Effector memory CD4-positive, alpha-beta T cell (primary cell): ENCODE measurements at places on chromosomes 12 and 14.

GRCh38 chr14:39107591-39107996 is 4.6 kb upstream of the SEC23A start:
- H3K27me3 ChIP-seq, result no peaks in the 10 kb centered on the region
- no peaks in the 10 kb centered on the region for H3K36me3 ChIP-seq
- DNase-seq, result no peak
- H3K4me3 ChIP-seq, result no peak overlapping the region

GRCh38 chr14:104776961-104777807 is 18.4 kb downstream of the AKT1 start:
- H3K27me3 ChIP-seq, result no peaks in the 10 kb centered on the region
- no peaks in the 10 kb centered on the region for H3K4me1 ChIP-seq
- no peak overlapping the region for H3K27ac ChIP-seq
- peaks cover 24% of the 10 kb centered on the region for H3K36me3 ChIP-seq
- no peak for DNase-seq

- DNase-seq, result no peak
- H3K4me1 ChIP-seq, result no peaks in the 10 kb centered on the region
Observed at GRCh38 chr14:65513671-65514070, 101.1 kb downstream of the FUT8 start.

DNA sequence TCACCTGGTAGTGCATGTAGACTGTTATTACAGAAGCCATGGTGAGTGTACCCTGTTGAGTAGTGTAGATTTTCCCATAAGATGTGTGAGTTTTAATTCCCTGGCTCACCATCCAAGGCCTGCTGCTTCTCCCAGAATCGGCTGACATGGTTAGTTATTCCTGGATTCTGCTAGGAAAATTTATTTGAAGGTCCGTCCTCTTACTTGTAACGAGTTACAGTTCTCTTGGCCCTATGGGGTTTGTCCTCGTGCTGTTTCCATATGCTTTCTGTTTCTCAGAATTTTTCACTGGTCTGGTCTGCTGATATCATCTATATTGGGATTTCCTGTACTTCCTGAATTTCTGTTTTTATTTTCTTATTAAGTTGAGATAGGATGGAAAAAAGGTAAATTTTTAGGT is 423.3 kb upstream of the RGS6 start:
- no peak overlapping the region for H3K4me3 ChIP-seq
- no peaks in the 10 kb centered on the region for H3K36me3 ChIP-seq
- H3K27me3 ChIP-seq, result no peaks in the 10 kb centered on the region
- no peak for DNase-seq
- H3K27ac ChIP-seq, result no peak overlapping the region

- H3K4me1 ChIP-seq, result no peaks in the 10 kb centered on the region
- no peaks in the 10 kb centered on the region for H3K27me3 ChIP-seq
- no peak for DNase-seq
- no peak overlapping the region for H3K4me3 ChIP-seq
Observed at GRCh38 chr12:85564786-85565185, 271.4 kb downstream of the RASSF9 start.

GRCh38 chr12:94434171-94434570 is 25.5 kb downstream of the CEP83 start:
- H3K27me3 ChIP-seq, result no peaks in the 10 kb centered on the region
- no peaks in the 10 kb centered on the region for H3K36me3 ChIP-seq
- DNase-seq, result no peak

GRCh38 chr12:81465876-81466275 is 293.3 kb downstream of the PPFIA2 start:
- DNase-seq, result no peak
- no peak overlapping the region for H3K27ac ChIP-seq
- no peaks in the 10 kb centered on the region for H3K36me3 ChIP-seq
- no peaks in the 10 kb centered on the region for H3K4me1 ChIP-seq
- H3K27me3 ChIP-seq, result no peaks in the 10 kb centered on the region

DNA sequence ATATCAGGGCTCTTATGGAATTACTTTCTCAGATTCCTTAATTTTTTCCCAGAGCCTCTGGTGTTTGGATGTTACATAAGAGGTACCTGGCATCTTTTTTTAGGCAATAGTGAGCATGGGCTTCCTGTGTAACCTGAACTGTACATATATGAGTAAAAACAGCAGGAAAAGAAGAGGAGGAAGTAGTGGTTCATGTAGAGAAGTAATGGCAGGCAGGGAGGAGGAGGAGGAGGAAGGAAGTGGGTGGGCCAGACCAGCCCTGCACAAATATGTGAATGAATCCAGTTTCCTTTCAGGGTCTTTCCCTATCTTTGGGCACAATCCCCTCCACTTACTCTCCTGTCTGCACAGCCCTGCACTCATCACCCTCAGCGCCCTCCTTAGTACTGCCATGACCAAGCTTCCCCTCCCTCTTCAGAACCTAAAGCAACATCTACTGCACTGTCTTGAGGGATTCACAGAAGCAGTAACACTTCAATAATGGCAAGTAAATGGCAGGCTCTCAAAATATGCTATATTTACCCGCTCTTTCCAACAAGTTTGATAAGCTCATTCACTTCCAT is 40.9 kb upstream of the GSG1 start:
- H3K36me3 ChIP-seq, result no peaks in the 10 kb centered on the region
- H3K4me1 ChIP-seq, result peaks cover 12% of the 10 kb centered on the region
- no peak for DNase-seq
- no peak overlapping the region for H3K27ac ChIP-seq
- H3K27me3 ChIP-seq, result no peaks in the 10 kb centered on the region

GRCh38 chr12:124347805-124348658 is 53.1 kb downstream of the RFLNA start:
- H3K4me1 ChIP-seq, result no peaks in the 10 kb centered on the region
- no peaks in the 10 kb centered on the region for H3K27me3 ChIP-seq
- DNase-seq, result no peak
- H3K36me3 ChIP-seq, result peaks cover 89% of the 10 kb centered on the region

DNA sequence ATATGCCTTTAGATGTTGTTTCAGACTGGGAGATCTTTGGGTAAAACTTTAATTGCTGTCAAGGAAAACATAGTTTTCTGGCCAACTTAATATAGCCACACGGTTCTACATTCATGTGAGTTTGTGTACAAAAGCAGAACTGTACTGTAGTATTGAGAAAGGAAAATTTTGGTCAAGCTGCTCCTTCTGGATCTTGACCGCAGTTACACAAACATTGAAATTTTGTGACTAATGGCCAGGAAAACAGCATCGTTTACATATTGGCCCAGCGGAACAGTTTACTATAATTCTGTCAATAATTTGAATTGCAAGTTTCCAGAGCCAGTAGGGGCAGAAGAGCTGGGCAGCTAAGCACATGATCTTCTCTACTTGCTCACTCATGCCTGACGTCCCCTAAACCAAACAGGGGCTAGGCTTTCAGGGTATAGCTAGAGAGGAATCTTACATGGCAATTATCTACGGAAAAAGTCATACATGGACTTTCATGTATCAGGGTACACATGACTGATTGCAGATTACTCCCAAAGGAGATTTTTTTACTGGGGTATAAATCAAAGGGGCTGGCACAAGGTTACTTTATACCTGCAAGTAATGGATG is 11.4 kb upstream of the ART4 start:
- no peaks in the 10 kb centered on the region for H3K4me1 ChIP-seq
- H3K36me3 ChIP-seq, result no peaks in the 10 kb centered on the region
- DNase-seq, result no peak
- no peak overlapping the region for H3K27ac ChIP-seq
- no peak overlapping the region for H3K4me3 ChIP-seq

- H3K36me3 ChIP-seq, result no peaks in the 10 kb centered on the region
- H3K4me1 ChIP-seq, result peaks cover 17% of the 10 kb centered on the region
- DNase-seq, result no peak
- H3K27ac ChIP-seq, result no peak overlapping the region
Observed at GRCh38 chr14:92619671-92620456, 106.3 kb downstream of the RIN3 start.

GRCh38 chr12:46351886-46352650 is 20.5 kb downstream of the SLC38A2 start:
- H3K4me3 ChIP-seq, result no peak overlapping the region
- no peak overlapping the region for H3K27ac ChIP-seq
- no peak for DNase-seq
- H3K36me3 ChIP-seq, result no peaks in the 10 kb centered on the region

DNA sequence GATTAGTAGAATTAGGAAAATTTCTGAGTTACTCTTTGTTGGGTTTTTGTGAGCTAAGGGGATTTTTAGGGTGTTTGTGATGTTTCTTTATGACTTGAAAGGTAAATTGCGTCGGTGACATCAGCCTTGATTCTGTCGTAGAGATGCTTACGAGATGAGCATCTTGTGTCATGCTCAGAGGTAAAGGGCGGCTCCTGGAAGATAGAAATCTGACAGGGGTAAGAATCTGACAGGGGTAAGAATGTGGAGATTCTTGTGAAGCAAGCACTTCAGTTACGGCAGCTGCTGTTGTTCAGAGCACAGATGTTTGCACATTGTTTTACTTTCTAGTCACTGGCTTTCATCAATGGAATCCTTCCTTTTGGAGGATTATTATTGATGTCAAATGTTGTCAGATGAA is 22.5 kb downstream of the EML1 start:
- DNase-seq, result no peak
- H3K27ac ChIP-seq, result no peak overlapping the region
- no peak overlapping the region for H3K4me3 ChIP-seq
- H3K27me3 ChIP-seq, result no peaks in the 10 kb centered on the region
- H3K4me1 ChIP-seq, result no peaks in the 10 kb centered on the region
- H3K36me3 ChIP-seq, result no peaks in the 10 kb centered on the region

GRCh38 chr12:108247130-108247529 is 92.0 kb downstream of the CMKLR1 start:
- no peak overlapping the region for H3K4me3 ChIP-seq
- no peak overlapping the region for H3K27ac ChIP-seq
- H3K4me1 ChIP-seq, result no peaks in the 10 kb centered on the region
- no peaks in the 10 kb centered on the region for H3K36me3 ChIP-seq
- no peaks in the 10 kb centered on the region for H3K27me3 ChIP-seq
- DNase-seq, result no peak

DNA sequence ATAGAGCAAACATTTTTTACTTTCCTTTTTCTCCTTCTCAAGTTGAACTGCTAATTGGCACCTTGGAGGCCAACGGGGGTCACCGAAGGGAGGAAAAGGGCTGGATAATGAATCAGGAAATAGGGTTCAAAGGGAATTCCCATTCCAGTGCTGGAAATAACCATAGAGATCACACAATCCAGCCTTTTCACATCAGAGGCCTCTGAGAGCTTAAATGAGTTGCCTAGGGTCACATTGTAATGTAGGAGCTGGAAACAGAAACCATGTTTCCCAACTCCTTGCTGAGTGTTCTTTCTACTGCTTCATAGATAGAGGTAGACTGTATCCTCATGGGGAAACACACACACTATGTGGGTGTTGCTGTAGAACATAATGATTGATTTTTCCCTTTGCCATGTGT is 60.6 kb upstream of the DDHD1 start:
- H3K27me3 ChIP-seq, result no peaks in the 10 kb centered on the region
- H3K4me1 ChIP-seq, result peaks cover 5% of the 10 kb centered on the region
- no peak overlapping the region for H3K4me3 ChIP-seq
- H3K36me3 ChIP-seq, result no peaks in the 10 kb centered on the region

- H3K4me1 ChIP-seq, result peaks cover 9% of the 10 kb centered on the region
- no peaks in the 10 kb centered on the region for H3K36me3 ChIP-seq
- H3K27me3 ChIP-seq, result no peaks in the 10 kb centered on the region
- no peak for DNase-seq
Observed at GRCh38 chr12:68206446-68206845, 19.2 kb downstream of the IL26 start.

DNA sequence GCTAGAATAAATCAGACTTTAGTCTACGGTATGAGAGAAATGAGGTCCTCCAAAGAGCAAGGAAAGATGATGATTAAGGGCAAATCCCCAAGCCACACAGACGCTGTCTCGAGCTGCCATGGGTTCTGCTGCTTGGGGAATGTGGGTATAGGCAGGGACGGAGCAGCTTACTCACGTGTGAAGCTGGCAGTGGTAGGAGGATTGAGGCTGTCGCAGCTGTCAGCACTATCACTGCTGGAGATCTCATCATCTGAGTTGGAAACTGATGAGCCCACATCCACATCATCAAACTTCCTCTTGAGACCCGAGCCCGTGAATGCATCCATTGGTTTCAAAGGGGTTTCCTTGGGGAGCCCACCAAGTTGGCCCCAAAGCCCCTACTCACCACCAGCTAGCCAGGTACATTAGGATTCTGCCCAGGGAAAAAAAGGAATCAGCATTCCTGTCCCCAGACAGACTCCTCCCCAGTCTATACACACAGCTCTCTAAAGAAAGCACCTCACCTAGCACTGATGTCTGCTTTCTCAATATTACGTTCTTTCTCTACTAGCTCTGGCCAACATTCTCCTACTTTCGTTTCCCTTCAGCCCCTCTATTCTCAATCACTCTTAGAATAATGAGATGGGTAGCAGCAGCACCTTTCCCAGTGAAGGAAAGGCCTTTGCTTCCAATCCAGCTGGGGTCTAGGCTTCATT is 7.0 kb downstream of the CSRNP2 start:
- H3K27ac ChIP-seq, result no peak overlapping the region
- no peaks in the 10 kb centered on the region for H3K27me3 ChIP-seq

- no peaks in the 10 kb centered on the region for H3K27me3 ChIP-seq
- H3K4me1 ChIP-seq, result peaks cover 8% of the 10 kb centered on the region
- no peak overlapping the region for H3K4me3 ChIP-seq
- H3K36me3 ChIP-seq, result no peaks in the 10 kb centered on the region
- no peak for DNase-seq
Observed at GRCh38 chr14:34050606-34051005, 99.7 kb upstream of the EGLN3 start.

GRCh38 chr14:20848316-20848954 is 42.8 kb upstream of the RNASE3 start:
- no peak for DNase-seq
- H3K27me3 ChIP-seq, result no peaks in the 10 kb centered on the region
- no peaks in the 10 kb centered on the region for H3K36me3 ChIP-seq
- H3K27ac ChIP-seq, result no peak overlapping the region
- H3K4me1 ChIP-seq, result no peaks in the 10 kb centered on the region

DNA sequence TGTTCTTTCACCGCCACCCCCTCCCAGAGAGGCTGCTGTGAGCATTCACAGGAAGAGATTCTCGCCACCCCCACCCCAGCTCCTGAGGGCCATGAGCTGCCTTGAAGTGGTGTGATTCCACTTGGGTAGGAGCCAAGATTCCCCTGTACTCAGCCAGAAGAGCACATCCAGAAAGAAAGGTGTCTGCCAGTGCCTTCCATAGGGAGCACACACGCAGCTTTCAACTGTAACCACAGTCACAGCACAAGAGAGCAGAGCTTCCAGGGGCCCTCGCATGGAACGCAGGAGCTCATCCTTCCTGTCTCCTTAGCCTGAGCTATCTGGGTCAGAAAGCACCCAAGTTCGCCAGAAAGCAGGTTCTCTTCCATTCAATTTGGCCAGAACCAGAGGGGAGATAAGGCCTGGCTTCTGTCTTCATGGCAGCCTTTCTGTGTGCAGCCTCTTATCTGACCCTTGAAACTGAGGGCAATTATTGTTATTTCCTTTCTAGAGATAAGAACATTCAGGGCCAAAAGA is 66.6 kb upstream of the SCN8A start:
- no peaks in the 10 kb centered on the region for H3K36me3 ChIP-seq
- no peaks in the 10 kb centered on the region for H3K4me1 ChIP-seq
- H3K27me3 ChIP-seq, result no peaks in the 10 kb centered on the region
- DNase-seq, result no peak

GRCh38 chr12:41339784-41340183 is 151.7 kb downstream of the PDZRN4 start:
- no peaks in the 10 kb centered on the region for H3K4me1 ChIP-seq
- DNase-seq, result no peak
- H3K27ac ChIP-seq, result no peak overlapping the region
- no peak overlapping the region for H3K4me3 ChIP-seq

- DNase-seq, result no peak
- no peaks in the 10 kb centered on the region for H3K27me3 ChIP-seq
- H3K4me1 ChIP-seq, result peaks cover 15% of the 10 kb centered on the region
- no peak overlapping the region for H3K27ac ChIP-seq
- no peak overlapping the region for H3K4me3 ChIP-seq
Observed at GRCh38 chr14:52395728-52396127, 81.6 kb downstream of the PTGER2 start.

GRCh38 chr14:64081174-64081746 is 212.9 kb downstream of the ESR2 start:
- H3K27me3 ChIP-seq, result no peaks in the 10 kb centered on the region
- no peaks in the 10 kb centered on the region for H3K4me1 ChIP-seq
- no peak overlapping the region for H3K4me3 ChIP-seq
- no peak for DNase-seq
